Activated naive CD4-positive, alpha-beta T cell treated with anti-CD3 and anti-CD28 coated beads, Interleukin-2, amount 50 U/mL, for 72 hours (primary cell): ENCODE measurements at places on chromosomes 11 and 22. TPM values are rescaled to one million over a fixed set of nuclear protein-coding genes. Genes with fewer than 3 reads are reported as not detected.

Gene A4GALT
- total RNA-seq = 0.16 TPM

Gene ANGPTL5
- total RNA-seq = not detected

Gene DGCR6
- total RNA-seq = 1.5 TPM

Gene MRGPRE
- not detected for total RNA-seq

GRCh38 chr11:12812849-12813248, 138.6 kb downstream of the TEAD1 start:
- DNase-seq = no peak

- DNase-seq = no peak
These were observed 49.9 kb downstream of the BTG4 start for GRCh38 chr11:111462329-111462728.

DNA sequence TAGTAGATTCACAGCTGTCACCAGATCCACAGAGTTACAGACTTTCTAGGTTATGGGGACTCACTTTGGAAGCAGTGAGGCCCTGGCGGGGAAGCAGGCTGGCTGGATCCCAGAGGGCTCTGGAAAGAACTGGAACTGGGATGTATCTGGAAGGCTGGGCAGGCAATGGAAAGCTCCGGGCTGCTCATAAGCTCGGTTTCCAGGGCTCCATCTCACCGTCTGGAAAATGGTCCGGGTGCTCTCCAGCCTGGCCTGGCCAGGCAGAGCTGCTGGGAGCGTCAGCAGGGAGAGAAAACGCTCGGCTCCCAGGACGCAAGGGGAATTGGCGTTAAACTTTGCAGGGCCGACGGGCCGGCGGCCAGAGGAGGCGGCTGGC, 335 bp upstream of the SEZ6L start:
- DNase-seq = no peak

DNA sequence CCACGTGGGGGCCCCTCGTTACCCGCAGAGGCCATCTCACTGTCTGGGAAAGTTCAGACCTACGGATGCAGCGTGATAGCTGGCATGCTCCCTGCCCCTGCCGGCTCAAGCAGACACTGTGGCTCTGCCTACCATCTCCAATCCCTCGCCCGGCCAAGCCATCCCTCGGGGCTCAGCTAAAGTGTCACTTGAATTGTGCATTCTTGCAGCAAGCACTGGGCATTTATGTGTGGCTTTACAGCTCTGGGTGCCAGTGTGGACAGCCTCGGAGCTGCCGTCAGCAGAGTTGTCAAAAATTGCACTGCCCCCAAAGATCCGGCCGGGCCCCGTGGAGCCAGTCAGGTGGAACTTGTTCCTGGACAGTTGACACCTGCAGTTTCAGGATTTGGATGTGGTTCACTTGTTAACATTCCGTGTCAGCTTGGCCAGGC, 75.0 kb upstream of the FGF3 start:
- DNase-seq = no peak

DNA sequence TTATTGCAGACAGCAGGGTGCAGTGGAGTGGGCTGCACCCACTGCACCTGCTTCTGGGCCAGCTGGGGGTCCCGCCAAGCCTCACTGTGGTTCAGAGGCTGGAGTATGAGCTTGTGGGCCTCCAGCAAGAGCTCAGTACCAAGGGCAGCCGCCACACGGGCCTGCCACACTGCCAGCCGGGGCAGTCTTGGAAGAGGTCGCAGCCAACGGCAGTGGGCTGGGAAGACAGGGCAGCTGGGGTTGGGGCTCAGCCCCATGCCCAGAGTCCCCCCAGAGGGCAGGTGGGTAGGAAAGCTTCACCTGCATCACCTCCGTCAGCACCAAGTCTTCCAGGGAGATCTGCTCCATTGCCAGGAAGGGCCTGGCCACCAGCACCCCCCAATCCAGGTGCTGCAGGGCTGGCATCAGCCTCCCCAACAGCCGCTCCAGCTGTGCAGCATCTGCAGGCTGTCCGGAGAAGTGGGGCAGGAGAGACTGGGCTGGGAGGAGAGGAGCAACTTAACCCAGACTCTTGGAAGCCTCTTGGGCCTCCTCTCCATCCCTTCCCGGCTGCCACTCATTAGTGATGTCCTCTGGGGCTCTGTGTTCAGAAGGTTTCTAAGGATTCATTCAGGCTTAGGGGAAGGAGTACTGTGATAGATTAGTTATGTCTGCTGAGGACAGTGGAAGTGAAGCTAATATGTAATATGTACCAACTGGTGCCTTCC, 1.1 kb upstream of the GSTT4 start:
- DNase-seq = no peak

- DNase-seq = no peak
These were observed 10.2 kb upstream of the AMPD3 start for GRCh38 chr11:10444725-10445315.
